ENCODE measurements at places on chromosomes 4 and X.

- no peak for DNase-seq
Measured at GRCh38 chrX:101550751-101551379, 518 bp downstream of the ARMCX1 start.

GRCh38 chrX:123087326-123087725 is 96.8 kb upstream of the GRIA3 start:
- no peak for DNase-seq

GRCh38 chr4:134089885-134090284 is 111.7 kb downstream of the PABPC4L start:
- DNase-seq: no peak

DNA sequence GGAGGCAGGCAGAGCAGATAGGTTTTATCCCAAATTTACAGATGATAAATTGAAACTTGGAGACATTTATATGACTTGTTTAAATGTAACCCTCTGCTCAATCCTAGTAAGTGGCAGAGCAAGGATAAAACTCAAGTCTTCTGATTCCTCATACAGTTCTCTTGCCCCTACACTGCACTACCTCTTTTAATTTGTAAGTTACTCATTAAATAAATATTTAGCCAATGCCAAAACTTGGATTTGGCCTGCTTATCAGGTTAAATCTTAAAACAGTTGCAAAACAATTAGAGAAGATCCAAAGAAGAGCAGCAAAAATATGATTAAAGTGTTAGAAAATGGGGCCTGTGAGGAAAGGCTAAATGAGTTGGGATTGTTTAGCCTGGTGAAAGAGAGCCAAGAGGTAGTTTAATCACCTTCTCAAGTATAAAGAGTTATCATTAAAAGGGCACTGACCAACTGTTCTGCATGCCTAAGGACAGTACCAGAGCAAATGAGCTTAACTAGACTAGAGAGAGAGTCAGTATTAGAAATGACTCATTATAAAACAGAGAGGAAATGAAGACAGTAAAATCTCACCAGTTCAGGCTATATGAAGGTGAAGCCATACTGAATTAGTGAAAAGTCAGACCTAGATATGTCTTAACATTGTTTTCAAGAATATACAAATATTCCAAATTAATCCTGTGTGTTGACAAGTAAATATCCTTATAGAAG is 146.3 kb downstream of the GRIA3 start:
- no peak for DNase-seq

DNA sequence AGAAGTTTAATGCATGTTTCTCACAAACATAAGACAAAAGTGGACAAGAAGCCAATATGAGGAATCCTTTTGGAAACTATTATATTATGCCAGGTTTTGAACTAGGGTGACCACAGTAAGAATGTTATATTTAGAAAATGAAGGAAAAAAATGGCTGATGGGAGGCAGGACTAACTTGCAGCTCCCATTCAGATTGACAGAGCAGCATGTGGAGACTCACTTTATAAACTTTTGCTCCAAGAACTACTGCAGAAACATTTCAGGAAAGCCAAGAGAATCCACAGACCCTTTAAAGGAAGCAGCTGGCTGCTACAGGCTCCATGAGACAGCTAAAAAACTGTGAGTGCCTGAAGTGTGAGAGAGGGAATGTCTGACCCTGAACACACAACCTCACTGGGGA is 738.6 kb upstream of the GRIA3 start:
- DNase-seq: no peak

- DNase-seq: no peak
Measured at GRCh38 chr4:101287324-101287723, 60.0 kb downstream of the PPP3CA start.

DNA sequence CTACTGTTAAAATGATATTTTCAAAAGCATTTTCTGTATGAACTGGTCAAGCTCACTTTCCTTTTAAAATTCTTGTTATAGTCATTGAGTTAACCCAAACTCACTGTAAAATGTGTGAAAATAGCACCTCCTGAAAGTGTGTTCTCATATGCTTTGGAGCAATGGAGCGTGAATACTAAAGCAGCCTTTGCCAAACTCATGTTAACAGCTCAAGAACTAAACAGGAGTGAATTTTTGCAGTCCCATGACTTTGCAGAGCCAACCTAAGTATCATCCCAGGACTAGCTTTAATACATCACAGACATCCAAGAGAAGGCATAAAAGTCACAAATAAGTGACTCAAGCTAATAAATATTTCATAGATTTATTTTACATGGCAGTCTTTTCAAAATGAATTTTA is 2.3 kb downstream of the AMMECR1 start:
- DNase-seq: no peak

- no peak for DNase-seq
Measured at GRCh38 chr4:2287594-2287915, 25.6 kb upstream of the MXD4 start.

GRCh38 chr4:87057835-87058355 is 123.1 kb downstream of the AFF1 start:
- DNase-seq: no peak

GRCh38 chrX:16063141-16063540 is 60.2 kb upstream of the GRPR start:
- no peak for DNase-seq

DNA sequence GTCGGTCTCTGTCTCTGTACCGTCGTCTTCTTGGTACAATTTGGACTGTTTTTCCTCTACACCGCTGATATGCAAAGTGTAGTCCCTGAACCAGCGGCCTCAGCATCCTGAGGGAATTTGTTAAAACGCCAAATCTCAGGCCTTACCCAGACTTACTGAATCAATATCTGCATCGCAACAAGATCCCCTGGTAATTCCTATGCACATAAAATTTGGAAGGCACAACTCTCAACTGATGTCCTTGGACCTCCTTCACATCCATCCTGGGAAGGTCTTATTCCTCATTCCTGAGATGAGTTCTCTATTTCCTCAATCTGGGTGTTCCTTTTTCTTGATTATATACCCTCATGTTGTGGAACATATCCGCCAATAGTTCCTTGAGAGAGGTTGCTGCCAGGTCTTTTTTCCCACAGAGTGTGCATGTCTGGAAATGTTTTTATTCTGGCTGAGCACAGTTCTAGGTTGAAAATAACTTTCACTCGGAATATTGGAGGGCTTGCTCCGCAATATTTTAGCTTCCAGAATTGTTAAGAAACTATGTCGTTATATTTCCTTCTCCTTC is 738 bp upstream of the HPF1 start:
- no peak for DNase-seq

DNA sequence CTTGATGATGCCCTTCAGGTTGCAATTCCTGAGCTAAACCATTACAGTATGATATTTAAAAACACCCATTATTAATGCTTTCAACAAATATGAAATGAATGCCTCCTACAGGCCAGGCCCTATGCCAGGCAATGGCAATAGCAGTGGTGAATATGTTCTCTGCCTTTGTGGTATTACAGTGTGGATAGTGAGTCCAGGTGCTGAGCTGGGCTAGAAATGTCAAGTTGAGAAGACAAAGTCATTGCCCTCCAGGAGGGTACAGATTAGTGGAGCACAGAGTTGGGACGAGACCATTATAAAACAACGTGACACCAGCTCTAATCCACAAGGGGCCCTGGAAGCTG is 81.9 kb downstream of the RBM47 start:
- no peak for DNase-seq

GRCh38 chrX:39527025-39527424 is 570.7 kb downstream of the BCOR start:
- DNase-seq: no peak

DNA sequence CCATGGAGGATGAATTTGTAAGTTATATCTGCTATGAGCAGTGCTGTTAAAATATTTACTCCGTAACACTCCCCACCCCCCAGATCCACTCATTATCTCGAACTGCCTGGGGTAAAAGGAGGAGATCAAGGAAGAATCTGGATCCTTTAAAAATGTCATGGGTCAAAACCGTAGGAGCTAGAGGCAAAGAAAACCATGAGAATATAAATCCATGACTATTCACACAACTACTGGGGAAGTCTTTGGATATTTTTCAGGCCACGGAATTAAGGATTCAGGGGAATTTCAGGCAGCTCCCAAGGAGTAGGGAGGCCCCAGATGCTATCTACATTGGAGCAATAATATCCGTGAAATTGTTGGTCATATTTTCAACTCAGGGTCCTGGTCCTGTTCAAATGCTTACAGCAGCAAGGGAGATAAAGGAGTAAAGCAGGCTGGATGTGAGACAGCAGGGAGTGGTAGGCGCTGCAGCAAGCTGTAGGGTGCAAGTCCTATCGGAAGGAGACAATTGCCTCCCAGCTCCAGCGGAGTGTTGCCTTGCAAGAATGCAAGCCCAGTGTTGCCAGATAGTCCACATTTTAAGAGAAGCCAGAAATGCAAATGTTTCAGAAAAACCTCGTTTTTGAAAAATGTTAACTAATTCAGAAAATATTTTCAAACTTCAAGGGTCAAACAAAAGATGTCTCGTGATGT is 116.2 kb upstream of the KIT start:
- no peak for DNase-seq

- DNase-seq: no peak
Measured at GRCh38 chr4:108794136-108794535, 31.3 kb upstream of the ETNPPL start.

GRCh38 chrX:14291666-14292500 is 237.5 kb upstream of the GLRA2 start:
- no peak for DNase-seq

DNA sequence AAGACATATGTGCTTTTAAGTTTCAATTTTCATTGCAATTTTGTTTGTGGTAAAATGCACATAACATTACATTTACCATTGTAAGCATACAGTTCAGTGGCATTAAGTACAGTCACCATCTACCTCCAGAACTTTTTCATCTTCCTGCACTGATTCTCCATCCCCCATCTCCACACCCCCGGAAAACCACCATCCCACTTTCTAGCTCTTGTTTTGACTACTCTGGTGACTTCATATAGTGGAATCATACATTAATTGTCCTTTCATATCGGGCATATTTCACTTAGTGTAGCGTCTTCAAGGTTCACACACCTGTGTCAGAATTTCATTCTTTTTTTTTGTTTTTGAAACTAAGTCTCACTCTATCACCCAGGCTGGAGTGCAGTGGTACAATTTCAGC is 143.5 kb downstream of the GPR143 start:
- no peak for DNase-seq

GRCh38 chr4:139763672-139764071 is 98.1 kb downstream of the MGST2 start:
- DNase-seq: no peak

- no peak for DNase-seq
Measured at GRCh38 chr4:107705742-107706556, 14.1 kb downstream of the PAPSS1 start.

- peak; percentile 49 for DNase-seq
Measured at GRCh38 chr4:121070696-121071639, 1.4 kb downstream of the NDNF start.

DNA sequence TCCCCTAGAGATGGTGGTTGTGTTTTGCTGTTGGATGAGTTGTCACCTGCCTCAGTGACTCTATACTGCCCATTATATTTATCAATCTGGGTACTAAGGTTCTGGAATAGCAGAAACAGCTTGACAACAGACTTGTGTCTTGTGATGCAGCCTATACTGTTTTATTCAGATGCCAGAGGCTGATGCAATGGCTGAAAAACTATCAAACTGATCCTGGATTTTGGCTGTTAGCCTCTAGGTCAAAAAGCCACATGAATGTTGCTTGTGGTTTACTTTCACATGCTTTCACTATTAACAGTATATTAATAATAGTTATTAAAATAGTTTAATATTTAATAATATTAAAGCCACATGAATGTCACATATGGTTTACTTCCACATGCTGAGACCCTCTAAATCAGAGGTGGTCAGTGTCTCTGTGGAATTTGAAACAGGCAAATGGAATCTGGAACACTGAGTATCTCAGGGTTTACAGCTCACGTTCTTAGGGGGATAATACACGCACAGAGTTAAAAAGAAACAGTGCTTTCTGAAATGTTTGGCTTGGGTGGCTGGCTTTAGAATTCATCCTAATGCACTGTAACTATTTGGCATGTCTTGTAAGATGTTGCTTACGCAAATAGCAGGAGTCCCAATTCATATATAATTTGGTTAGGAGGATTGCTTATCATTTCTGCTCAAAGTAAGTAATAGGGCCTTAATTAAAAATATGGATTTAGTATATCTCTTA is 82.5 kb upstream of the LCORL start:
- DNase-seq: no peak

DNA sequence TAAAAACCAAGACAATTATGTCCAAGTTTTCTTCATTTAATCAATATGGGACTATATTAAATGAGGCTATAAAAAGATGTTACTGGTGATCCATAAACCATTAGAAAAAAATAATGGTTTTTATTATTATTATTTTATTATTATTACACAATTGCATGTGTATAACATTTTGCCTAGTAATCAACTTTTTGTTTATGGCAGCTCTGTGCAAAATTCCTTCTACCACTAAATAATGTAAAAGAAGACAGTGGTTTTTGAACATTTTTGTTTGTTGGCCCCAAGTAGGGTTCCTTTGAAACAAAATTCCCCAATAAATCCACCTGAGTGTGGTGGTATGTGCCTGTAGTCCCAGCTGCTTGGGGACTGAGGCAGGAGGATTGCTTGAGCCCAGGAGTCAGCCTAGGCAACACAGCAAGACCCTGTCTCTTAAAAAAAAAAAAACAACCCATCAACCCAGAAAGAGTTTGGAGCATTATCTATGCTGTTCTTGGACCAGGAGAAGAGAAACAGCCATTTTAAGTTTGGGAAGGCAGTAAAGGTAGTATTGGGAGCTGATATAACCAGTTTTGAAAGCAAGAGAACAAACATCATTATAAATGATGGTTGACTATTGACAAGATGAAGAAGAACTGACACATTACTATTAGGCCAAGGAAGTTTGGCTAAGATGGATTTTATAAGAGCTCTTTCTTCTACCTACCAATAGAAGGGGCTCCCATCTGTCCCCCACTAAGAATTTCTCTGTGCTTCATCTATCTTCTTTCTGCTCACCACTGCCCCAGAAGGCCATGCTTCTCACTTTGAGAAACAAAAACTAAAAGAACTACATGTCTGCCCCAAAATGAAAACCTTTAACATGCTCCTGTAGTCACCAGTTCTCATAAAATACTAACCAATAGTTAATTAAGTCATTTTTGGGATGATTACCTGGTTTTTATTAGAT is 2.2 kb downstream of the TMEM156 start:
- DNase-seq: no peak

Measured in activated T-cell treated with anti-CD3 and anti-CD28 coated beads, Interleukin-2, amount 50 U/mL, for 24 hours (primary cell).